ENCODE measurements at places on chromosomes 4 and X.

- DNase-seq: no peak
Measured at GRCh38 chrX:103495786-103496185, 23.5 kb downstream of the RAB40A start.

DNA sequence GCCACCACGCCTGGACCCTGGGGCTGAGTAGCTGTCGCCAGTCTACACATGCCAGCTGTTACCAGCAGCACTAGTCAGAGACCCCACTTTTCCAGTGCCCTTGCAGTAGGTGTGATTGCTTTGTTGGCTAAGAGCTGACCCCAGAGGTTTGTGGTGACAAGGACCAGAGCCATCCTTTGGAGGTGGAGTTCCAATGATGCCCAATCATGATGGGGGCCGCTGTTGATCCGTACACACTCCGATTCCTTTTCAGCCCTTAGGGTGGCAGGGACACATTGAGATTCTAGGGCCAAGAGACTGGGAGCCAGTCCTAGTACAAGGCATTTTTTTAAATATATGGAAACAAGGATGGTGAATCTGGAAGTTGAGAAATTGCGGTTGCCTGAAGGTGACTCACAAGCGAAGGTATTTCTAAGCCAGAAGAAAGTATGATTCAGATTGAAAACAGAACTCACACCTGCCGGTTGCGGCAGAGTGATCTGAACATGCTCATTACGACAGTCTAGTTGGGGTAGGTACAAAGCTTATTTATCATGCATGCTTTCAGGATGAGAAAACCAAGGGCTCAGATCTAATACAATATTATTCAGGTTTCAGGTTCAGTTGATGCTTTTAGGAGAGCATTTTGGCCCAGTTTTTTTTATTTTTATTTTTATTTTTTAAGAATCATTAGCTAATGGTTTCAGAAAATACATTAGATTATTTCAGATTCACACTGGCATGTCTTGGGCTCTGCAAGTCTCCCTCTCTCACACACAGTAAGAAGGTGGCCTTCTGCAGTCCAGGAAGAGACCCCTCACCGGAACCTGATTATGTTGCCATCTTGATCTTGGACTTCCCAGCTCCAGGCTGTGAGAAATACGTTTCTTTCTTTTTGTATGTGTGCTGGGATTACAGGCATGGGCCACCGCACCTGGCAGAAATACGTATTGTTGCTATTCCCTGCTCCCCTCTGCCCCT is 43.4 kb downstream of the SHROOM2 start:
- DNase-seq: no peak

DNA sequence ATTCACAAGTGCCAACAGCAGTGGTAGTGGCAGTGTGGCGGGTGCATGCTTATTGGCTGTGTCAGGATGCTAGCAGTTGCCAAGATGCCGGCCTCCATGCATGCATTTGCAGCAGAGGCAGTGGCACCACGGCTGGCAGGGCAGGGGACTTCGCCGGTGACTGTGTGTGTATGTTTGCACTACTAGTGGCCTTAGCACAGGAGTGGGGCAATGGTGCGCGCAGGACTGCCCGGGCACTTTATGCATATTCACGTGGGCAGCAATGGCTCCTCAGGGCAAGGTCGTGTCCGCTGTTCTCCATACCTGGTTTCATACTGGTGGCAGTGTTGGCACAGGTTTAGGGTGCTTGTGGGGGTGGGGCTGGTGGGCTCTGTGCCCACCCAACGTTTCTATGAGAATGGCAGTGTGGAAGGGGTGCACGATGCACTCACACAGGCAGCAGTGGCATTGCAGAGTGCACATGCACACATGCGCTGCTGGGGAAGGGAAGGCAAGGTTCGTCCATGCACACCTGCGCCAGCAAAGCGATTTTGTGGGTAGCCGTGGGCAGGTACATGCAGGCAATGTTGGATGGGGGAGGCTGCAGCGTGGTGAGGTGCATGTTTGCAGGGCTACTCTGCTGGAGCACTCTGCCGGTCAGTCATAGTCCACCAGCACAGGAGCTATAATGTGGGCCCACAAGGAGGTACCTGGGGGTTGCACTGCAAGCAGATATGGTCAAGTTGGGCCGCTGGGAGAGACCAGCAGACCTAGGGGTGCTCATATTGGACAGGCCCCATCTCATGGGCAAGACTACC is 338.9 kb upstream of the TECRL start:
- no peak for DNase-seq

- no peak for DNase-seq
Measured at GRCh38 chrX:15785176-15785750, 5.0 kb upstream of the ZRSR2 start.

GRCh38 chr4:188439641-188440311 is 300.5 kb downstream of the TRIML1 start:
- no peak for DNase-seq

- DNase-seq: no peak
Measured at GRCh38 chrX:23673108-23673507, 5.8 kb downstream of the PRDX4 start.
